ENCODE measurements at places on chromosomes 1 and 21. TPM values are rescaled to one million over a fixed set of nuclear protein-coding genes. Genes with fewer than 3 reads are reported as not detected.

Gene OR2L13
- not detected for total RNA-seq

Gene LORICRIN
- total RNA-seq: not detected

GRCh38 chr1:1768249-1768992, 9.8 kb downstream of the NADK start:
- no peak overlapping the region for H3K27ac ChIP-seq
- H3K4me3 ChIP-seq: no peak overlapping the region
- no peak for DNase-seq

- no peak overlapping the region for H3K27ac ChIP-seq
- peaks cover 2% of the 10 kb centered on the region for H3K4me1 ChIP-seq
- H3K36me3 ChIP-seq: no peaks in the 10 kb centered on the region
Measured at GRCh38 chr1:100606438-100606837, 68.5 kb downstream of the GPR88 start.

Gene ATP6V0B
- total RNA-seq: 108 TPM

DNA sequence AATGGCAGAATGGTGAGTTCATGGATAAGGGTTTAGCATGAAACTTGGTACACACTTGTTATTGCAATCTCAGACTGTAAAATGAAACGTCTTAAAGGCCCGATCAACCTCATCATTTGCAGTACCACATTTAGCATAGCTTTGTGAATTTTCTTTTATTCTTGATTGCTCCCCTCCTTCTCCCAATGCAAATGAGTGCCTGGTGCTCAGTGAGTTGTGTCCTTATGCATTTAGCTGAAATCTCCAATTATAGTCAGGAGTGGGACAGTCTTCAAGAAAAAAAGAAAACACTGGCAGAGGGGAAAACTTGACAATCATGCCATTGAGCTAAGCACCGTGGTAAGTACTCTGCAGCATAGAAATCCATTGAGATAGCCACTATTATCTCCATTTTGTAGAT, 161.0 kb upstream of the HMCN1 start:
- H3K27ac ChIP-seq: no peak overlapping the region
- no peaks in the 10 kb centered on the region for H3K4me1 ChIP-seq
- no peaks in the 10 kb centered on the region for H3K36me3 ChIP-seq
- no peak overlapping the region for H3K4me3 ChIP-seq
- no peak for DNase-seq

Gene FALEC
- total RNA-seq: not detected
